CD4-positive, CD25-positive, alpha-beta regulatory T cell (primary cell): ENCODE measurements at places on chromosomes 16 and 17.

- DNase-seq: no peak
Measured at GRCh38 chr17:76002100-76002499, 1.4 kb downstream of the CDK3 start.

DNA sequence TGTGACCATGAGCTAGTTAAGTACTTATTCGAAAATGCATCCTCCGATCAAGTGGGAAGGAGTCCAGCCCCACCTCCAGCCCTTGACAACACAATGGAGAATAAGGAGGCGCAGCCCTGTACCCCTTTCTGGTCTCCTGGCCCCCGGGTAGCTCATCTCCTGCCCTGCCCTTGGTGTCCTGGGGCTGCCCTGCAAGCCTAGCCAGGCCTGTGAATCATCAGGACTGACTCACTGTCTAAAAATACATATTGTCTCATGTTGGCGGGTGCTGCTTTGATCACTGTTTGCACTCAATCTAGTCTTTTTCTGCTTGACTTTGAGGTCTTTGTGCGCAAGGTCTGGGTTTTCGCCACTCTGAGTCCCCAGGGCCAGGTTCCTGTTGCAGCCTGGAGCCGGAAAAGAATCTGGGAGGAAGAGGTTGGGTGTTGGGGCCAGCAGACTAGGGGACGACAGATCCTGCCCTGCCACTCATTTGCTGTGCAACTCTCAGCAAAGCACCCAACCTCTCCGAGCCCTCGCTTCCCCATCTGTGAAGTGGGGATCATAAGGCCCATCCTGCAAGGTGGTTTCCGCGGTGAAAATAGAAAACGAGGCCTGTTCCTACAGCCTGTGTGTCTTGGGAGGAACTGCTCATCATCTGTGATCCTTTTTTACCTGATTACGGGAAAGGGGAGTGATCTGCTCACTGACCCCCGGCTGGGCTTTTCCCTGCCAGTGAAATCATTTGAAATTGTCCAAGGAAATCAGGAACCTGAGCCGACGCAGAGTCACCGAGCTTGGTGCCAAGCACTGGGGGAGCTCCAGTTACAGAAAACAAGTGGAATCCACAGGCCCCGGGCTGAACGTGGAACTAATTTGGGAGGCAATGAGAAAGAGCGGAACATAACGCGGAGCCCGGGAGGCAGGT, 230.4 kb downstream of the PARN start:
- DNase-seq: no peak

DNA sequence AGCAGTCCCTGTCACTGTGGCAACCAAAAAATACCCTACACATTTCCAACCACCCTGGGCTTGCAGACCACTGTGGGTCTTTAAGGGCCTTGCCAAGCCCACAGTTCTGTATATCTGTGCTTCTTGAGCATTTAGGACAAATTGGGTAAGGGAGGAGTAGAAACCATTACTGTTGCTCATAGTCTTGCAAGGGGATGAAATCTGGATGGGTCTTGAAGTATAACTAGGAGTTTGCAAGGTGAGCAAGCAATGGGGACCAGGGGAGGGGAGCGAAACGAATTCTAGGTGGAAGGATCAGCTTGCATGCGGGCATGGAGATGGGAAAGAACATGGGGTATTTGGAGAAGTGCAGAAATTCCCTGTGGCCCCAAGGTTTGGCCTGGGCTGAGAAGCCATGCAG, 202.9 kb downstream of the RAB11FIP4 start:
- DNase-seq: no peak

DNA sequence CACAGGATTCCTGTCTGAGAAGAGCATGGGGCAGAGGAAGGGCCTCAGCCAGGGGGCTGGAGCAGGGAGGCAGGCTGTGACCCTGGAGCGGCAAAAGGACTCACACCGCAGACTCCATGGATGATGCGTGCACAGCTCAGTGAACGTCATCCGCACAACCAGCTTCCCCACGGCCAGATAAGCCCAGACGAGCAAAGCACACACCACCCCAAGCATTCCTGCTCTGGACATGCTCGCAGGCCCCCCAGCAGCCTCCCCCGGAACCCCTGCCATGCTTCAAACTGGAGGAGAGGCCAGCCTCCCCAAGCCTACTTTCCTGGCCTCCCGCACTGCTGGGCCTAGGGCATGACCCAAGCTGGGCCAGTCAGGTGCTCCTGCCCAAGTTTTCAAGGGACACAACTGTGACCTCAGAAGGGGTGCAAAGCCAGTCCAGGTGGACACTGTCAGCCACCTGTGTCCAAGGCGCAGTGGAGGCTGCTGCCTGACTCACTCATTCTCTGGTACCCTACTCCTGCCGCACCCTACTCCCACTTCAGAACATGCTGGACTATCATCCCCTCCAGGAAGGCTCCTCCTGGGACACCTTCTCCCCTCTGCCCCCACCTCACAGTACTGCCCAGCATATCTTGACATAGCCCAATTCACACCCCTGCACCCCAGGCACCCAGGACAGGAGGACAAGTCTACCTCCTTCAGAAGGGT, 4.8 kb downstream of the BCAR1 start:
- no peak for DNase-seq

DNA sequence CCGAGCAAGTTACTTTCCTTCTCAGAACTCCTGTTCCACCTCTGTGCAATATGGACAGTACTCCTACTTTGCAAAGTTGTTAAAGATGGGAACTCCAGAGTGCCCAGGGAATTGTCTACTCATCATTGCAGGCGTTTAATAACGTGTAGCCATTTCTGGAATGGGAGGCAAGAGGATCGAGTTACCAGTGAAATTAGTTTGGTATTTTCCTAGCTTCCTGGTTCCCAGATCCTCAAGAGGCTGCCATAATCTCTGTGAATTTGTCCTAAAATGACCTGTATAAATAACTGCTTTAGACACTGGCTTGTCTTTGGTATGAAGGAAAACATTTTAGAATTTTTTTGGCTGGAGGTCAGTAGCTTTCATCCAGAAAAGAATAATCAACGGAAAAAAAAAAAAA, 27.7 kb downstream of the WWOX start:
- no peak for DNase-seq

- no peak for DNase-seq
Measured at GRCh38 chr17:77700165-77700881, 258.2 kb upstream of the TNRC6C start.

- no peak for DNase-seq
Measured at GRCh38 chr17:72952220-72952619, 140.3 kb downstream of the SLC39A11 start.

DNA sequence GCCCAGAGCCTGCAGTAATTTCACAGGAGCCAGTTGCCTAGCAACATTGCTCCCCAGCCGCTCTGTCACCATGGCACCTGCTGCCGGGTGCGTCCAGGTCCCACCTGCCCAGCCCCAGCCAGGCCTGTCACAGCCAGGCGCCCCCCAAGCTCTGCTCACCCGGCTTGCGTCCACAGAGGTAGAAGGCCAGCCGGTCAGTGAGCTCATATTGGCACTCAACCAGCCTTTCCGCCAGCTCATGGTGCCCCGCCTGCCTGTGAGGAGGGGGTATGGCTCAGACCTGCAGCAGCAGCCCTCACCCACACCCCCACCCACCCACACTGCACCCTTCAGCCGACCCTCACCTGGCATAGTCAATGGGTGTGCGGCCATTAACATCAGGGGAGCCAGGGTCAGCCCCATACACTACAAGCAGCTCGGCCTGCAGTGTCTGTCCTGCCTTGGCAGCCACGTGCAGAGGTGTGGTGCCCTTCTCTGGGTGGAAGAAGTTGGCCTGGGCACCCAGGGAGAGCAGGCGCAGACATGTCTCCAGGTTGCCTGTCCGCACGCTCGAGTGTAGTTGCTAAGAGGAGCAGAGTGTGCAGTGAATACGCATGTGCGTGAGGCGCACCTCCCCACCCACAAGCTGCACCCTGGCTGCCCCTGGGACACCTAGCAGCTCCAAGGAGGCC, 7.7 kb downstream of the GIT1 start:
- DNase-seq: no peak

- DNase-seq: no peak
Measured at GRCh38 chr16:74641969-74642368, 24.7 kb downstream of the RFWD3 start.

DNA sequence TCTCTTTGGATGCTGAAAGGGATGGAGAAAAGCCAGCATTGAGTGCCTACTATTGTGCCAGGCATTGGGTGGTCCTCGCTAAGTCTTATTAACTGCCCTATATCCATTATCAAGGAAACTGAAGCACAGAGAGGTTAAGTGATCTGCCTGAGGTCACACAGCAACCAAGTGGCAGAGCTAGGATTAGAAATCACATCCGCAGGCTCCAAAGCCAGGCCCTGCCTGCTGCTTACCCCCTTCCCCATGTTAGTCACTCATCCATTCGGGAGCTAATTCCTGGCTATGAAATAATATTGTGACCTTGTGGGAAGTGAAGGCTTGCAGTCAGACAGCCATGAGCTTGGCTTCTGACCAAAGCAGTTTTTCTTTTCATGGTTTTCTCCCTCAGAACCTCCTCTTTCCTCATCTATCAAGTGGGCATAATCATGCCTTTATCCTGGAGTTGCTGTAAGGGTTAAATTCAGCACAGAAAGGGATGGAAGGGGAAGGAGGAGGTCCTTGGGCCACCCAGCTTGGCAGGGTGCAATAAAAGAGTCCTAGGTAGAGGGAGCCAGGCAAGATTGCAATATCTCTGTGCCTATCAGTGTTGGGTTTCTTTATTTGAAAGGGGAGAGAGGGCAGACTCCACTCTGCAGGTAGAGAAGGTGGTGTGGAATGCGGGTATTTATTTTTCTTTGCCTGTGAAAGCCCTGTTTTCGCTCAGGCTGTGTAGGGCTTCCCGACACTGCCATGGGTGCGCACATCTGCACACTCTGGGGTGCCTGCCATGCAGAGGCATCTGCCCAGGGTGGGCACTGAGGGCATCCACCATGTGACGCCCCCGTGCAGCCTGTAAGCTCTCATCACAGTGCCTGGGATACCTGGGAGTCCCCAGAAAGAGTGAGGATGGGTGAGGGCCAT, 11.3 kb downstream of the RAI1 start:
- DNase-seq: no peak

GRCh38 chr17:14918540-14918939, 346.6 kb downstream of the PMP22 start:
- DNase-seq: no peak

- no peak for DNase-seq
Measured at GRCh38 chr16:84505249-84506187, 1.1 kb upstream of the MEAK7 start.

GRCh38 chr17:33895491-33895890, 359.6 kb upstream of the CCL2 start:
- no peak for DNase-seq

DNA sequence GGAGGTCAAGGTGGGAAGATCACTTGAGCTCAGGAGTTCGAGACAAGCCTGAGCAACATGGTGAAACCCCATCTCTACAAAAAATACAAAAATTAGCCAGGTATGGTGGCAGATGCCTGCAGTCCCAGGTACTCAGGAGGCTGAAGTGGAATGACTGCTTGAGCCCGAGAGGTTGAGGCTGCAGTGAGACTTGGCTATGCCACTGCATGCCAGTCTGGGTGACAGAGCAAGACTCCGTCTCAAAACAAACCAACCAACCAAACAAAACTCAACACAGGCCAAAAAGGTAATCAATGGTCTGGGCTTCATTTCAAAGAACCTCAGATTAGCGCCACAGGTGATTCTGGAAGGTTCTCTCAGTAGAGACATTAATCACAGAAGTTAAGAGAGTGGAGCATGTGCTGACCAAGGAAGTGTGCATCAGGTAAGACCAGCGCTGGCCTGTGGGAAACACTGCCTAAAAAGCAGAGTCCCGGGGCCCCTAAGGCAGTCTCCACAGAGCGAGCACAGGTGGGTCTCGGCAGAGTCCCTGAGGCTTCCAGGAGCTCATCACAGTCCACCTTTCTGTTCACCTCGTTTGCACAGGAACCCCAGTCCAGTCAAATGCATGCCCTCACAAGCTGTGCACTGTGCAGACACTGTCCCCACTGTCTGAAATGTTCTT, 71.5 kb upstream of the TRAP1 start:
- no peak for DNase-seq

DNA sequence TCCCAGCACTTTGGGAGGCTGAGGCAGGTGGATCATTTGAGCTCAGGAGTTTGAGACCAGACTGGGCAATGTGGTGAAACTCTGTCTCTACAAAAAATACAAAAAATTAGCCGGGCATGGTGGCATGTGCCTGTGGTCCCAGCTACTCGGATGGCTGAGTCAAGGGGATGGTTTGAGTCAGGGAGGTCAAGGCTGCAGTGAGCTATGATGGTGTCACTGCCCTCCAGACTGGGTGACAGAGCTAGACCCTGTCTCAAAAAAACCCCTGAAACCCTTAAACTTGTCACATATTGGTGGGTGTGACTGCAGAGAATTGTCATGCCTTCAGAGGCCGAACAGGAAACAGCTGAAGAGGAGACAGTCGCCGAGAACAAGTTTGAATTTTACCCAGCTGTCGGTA, 13.4 kb downstream of the RPTOR start:
- DNase-seq: no peak

GRCh38 chr17:57612202-57613071, 132.7 kb downstream of the CCDC182 start:
- peak; percentile 58 for DNase-seq

GRCh38 chr16:1538804-1539520, 5.5 kb downstream of the TMEM204 start:
- no peak for DNase-seq

DNA sequence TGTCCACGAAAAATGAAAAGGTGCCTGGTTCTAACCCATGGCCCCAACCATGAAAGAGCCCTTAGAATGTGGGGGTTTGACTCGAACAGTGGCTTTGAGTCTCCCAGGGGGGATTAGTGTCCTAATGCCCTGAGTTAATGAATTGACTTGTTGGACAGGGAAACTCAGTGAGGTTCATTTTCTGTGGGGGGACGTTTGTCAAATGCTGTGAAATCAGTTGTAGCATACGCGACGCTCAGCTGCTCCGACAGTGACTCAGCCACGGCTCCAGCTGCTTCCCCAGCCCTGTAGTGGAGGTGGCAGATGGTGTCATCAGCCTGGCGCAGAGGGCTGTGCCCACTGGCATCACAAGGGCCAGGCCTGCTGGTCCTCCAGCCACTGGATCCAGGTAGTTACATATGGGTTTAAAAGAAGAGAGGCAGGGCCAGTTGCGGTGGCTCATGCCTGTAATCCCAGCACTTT, 3.9 kb upstream of the TMEM235 start:
- no peak for DNase-seq

- no peak for DNase-seq
Measured at GRCh38 chr17:46977348-46977747, 1.7 kb downstream of the RPRML start.

- no peak for DNase-seq
Measured at GRCh38 chr16:57946181-57946801, 24.6 kb downstream of the CNGB1 start.

GRCh38 chr17:79815836-79816461, 19.1 kb upstream of the CBX8 start:
- DNase-seq: no peak
